ENCODE measurements at places on chromosomes 1 and 21.

- no peak for DNase-seq
Observed at GRCh38 chr1:12634696-12635202, 9.1 kb upstream of the AADACL4 start.

- DNase-seq, result no peak
Observed at GRCh38 chr1:193111641-193112090, 6.5 kb upstream of the GLRX2 start.

DNA sequence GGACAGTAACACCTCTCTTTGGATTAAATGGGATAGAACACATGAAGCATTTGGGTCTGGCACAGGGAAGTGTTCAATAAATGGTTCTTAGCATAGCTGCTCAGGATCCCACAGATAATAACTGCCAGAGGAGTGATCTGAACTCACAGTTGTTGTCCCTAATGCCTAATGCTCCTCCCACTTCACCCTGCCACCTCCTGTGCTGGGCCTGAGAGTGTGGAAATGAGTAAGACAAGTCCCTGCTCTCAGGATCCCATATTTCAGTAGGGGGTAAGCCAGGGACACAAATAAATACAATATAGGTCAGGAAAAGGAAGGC lies 19.9 kb upstream of the FOXO6 start:
- DNase-seq, result no peak

DNA sequence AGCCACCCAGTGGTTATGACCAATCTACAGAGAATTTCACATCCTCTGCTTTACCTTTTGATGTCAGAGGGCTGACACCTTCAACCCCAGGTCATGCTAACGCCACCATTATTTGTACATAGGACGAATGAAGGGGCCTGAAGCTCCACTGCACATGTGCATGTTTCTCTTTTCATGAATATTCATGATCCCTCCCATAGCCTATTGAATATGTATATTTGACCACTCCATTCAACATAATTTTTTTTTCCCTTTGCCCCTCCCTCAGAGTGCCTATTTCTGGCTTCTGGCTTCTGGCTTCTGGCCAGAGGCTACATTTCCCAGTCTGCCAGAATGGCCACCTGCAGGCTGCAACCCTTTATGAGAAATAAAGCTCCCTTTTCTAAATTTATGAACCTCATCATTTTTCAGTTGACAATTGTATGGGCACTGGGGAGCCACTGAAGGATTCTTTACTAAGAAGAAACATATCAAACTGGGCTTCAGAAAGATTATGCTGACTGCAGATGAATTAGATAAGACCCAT lies 406.7 kb downstream of the SIPA1L2 start:
- DNase-seq, result peak; percentile 41

- DNase-seq, result peak; percentile 80
Observed at GRCh38 chr1:182601416-182601786, 2.8 kb downstream of the RGS16 start.

DNA sequence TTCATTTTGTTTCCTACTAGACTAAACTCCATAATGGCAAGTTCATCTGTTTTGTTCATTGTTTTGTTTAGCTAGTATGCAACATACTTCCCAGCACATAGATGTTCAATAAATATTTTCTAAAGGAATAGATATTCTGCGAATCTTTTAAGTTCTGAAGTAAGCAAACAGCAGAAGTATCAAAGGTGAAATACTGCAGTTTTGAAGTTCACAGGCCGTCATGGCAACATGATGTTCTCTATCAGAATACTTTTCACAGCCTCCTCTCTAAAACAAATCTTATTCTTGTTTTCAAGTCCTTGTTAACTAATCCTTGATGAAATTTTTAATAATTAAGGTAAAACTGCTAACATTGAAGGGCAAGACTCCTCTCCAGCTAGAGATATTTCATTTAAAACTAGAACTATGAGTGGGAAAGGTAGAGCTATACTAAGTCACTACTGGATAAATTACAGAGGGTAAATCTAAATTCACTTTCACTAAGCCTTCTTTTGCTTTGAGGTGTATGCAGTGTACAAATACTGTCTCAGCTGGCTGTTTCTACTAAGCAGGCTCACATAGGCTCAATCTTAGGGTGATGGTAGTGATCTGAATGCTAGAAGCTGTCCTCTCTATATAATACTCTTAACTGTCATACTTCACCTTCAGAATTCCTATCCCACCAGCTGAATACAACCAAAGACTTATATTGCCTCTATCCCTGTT lies 96.7 kb downstream of the ZZZ3 start:
- no peak for DNase-seq

- DNase-seq, result no peak
Observed at GRCh38 chr21:33132054-33132453, 62.1 kb downstream of the OLIG1 start.

DNA sequence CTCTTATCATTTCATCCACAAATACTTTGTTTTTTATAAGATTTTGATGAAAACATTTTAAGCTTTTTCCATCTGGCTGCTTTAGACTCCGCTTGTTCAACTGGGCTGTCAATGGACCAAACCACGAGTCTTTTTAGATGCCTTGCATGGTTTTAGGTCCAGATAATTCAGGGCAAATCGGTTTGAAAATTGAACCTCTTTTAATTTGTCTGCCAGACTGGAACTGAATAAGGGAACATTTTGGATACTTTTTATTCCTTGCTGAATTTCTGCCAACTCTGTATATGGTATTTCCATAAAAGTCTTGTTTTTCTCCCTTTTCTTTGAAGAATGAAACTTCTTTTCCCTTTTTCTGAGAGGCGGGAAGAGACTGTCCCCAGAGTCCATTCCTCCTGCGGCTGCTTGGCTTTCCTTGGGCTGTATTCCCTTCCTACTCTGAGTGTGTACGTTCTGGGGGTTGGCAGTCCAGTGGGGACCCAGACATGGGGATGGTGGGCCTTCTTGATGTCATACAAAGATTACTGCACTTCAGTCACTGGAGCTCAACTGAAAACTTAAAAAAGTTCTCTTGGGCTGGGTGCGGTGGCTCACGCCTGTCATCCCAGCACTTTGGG lies 46.5 kb upstream of the CNN3 start:
- DNase-seq, result no peak

GRCh38 chr1:113479713-113480676 lies 89.7 kb downstream of the MAGI3 start:
- no peak for DNase-seq

DNA sequence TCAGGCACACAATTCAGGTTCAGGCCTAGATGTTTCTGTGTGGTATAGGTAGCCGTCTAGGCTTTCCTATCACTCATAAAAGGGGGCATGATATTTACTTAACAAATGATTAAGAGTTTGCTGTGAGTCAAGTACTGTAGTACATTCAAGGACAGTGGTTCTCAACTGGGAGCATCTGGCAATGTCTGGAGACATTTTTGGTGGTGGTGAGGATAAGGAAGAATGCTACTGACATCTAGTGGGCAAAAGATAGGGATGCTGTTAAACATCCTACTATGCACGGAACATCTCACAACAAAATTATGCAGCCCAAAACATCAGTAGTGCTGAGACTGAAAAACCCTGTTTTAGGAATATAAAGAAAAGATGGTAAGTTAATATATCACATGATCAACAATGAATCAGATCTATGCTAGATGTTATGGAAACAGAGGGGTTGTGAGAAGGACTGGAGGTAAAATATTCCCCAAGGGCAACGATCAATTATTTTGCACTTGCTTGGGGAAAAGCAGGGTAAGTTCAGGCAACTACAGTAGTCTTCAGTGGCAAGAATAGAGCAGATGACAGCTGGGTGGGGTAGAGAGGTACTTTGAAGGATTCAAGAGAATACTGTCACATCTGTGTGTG lies 4.9 kb downstream of the DNTTIP2 start:
- DNase-seq, result no peak

- DNase-seq, result no peak
Observed at GRCh38 chr1:168468822-168469221, 75.0 kb downstream of the XCL2 start.

DNA sequence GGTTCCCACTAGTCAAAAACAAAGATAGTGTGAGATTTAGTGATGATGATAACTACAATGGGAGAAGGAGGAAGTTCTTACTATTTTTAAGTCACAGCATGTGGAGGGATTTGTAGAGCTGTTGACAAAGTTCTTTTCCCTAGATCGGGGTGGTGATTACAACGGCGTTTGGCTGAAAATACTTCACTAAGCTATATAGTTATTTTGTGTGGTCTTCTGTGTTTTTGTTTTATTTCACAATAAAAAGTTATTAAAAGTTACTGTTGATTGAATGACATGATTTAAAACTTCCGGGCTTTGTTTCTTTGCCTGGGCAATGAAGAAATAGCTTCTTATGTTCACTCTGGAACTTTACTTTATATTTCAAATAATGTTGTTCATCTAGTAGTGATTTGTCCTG lies 47.3 kb upstream of the SSX2IP start:
- no peak for DNase-seq

GRCh38 chr1:182611326-182611725 lies 7.1 kb upstream of the RGS16 start:
- no peak for DNase-seq

GRCh38 chr1:46812996-46813857 lies 14.4 kb downstream of the CYP4B1 start:
- no peak for DNase-seq

DNA sequence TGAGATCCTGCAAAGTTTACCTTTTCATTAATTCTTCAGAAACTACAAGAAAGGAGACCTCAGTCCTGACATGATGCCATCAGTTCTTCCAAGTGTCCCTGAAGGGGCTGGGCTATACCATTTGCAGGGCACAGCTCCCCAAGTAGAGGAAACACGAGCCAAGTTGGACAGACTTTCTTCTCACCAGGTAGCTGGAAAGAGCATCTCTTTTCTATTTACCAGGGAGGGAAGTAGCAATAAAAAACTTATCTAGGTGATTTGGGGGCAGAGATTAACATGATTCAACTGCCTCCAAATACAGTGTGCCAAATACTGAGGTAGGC lies 103.9 kb upstream of the KCND3 start:
- DNase-seq, result no peak

GRCh38 chr1:202143011-202143767 lies 1.3 kb downstream of the ARL8A start:
- no peak for DNase-seq

DNA sequence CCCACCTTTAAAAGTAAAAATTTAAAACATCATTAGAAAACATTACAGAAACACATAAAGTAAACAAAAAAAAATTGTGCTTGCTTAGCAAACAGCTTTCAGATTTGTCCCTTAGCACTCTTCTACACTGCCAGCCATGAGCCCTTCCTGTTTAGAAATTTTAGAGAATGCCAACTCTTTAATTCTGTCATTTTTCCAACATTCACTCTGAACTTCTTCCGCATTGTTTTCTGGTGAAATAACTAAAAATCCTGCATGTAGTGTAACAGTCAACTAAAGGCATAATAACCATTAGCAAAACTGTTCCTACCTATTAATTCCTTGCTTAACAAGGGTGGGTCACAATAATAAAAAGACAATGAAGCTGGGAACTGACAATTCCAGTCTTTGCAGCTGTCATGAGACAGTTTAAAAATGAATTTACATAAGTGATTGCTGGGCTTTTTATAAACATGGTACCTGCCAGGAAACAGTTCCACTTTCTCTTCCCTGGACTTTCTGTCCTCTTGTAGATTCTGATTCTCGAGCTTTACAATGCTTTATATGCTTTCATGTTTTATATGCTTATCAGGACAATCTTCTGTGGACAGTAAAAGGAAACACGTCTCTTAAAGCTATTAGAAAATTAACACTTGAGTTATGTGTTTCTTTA lies 19.0 kb downstream of the GNG12 start:
- DNase-seq, result no peak

- no peak for DNase-seq
Observed at GRCh38 chr1:116154536-116154935, 43.3 kb downstream of the MAB21L3 start.

DNA sequence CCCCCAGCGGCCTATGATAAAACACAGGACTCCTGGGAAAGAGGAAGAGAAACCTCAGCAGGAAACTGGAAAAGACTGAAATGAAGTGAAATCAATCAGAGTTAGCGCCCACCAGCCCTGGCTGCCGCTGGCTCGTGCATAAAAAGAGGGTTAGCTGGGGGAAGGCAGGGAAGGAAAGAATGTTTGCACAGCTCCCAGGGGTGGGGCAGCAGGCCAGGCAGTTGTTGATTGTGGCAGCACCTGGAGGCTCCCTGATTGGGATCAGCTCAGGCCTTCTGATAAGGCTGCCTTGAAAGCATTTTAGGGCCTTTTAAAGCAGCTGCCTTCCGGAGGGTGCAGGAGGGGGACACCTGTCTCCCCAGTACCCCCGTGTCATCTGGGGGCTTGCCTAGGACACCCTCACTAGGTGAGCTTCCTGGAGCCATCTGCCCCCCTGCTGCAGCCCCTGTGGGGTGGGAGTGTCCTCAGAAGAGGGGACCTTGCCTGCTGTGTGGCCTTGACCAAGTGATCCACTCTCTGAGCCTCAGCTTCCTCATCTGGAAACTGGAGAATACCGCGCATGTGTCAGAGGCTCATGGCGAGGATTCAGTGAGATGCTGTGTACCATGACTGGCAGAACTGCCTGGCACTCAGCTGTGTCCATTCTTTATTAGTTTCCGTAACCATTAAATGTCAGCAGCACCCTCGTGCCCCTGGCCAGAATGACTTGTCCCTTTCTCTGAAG lies 6.6 kb downstream of the EPHB2 start:
- DNase-seq, result no peak

- no peak for DNase-seq
Observed at GRCh38 chr1:247089616-247090375, 11.2 kb upstream of the ZNF670 start.

DNA sequence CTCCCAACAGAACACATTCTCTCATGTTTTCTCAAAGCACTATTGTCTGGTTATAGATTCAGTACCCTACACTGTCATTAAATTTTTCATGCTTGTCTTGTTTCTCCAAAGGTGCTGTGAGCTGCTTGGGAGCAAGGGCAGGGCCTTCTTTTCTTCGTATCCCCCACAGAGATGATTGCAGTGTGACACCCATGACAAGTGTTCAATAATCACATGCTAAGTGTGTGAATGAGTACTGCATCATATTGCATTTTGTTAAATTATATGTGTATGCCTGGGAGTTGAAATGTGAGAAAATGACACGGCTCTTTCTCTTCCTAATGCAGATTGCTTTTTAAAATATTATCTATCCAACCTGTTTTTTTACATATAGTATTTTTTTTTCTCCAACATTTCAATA lies 57.3 kb upstream of the MAGI3 start:
- no peak for DNase-seq

GRCh38 chr1:88394958-88395357 lies 289.1 kb upstream of the PKN2 start:
- no peak for DNase-seq

DNA sequence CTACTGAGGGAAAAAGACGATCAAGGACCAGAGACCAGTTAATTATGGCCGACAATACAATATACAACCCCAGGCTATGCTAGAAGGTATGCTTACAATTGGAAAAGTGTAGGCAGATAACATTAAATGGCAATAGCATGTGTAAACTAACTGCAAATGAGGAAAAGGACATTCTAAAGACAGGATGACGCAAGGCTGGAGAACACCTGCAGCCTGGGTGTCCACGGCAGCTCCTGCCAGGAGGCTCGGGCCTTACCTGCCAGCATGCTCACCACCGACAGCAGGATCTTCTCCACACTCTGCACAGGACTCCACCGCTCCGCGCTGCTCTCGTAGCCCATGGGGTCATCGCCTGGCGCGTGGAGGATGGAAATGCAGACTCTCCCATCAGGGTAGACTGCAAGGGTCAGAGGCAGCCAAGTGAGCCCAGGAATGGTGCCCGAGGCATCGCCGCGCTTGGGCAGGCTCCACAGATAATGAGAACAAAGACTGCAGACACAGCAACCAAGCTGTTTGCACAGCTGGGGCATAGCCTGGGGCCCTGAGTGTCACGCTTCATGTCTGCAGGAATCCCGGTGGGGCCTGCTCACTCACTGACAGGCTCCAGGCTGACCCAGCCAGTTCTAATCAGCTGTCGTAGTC lies 28.2 kb downstream of the UBE2G2 start:
- peak; percentile 89 for DNase-seq
